ENCODE measurements at places on chromosomes 11 and 22. TPM values are rescaled to one million over a fixed set of nuclear protein-coding genes. Genes with fewer than 3 reads are reported as not detected.

Gene TFIP11
- 39.6 TPM for total RNA-seq

Gene CSNK2A3
- 1.5 TPM for total RNA-seq

Gene UPB1
- total RNA-seq, result 3.5 TPM

Gene HSCB
- total RNA-seq, result 9.3 TPM

DNA sequence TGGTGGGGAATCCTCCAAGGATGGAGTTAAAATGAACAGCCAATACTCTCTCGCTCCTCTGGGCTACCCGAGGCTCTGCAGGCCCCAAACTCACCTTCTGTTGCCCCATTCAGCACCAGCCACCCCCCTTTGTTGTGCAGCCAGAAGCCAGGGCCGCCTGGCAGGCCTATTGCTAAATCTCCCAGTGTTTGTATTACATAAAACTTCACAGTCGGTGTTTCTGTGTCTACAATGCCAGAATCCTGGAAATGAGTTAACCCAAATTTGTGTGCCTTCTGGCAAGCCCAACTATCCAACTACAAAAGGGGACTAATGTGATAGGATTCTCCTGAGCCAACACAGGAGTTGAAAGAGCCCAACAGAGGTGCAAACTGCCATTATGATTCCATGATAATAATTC is 9.3 kb downstream of the KCNJ5 start:
- no peak for DNase-seq
